ENCODE measurements at places on chromosomes 4 and X.

DNA sequence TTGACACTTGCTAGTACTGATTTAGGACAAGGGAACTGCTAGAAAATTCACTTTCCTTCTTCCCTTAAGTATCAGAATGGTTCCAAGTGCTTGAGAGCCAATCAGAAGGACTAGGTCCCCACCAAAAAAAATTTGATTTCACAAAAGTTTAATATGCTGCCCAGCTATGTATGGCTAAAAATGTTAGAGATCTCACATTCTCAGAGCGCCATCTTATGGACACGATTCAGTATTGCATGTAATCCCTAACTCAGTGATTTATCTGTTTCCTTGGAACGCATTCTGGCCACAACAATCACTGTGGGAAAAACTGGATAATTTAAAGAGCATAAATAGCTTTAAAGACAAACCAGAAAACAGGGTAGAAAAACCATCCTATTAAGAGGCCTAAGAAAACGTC, 255.1 kb upstream of the GPC4 start:
- no peak for DNase-seq

DNA sequence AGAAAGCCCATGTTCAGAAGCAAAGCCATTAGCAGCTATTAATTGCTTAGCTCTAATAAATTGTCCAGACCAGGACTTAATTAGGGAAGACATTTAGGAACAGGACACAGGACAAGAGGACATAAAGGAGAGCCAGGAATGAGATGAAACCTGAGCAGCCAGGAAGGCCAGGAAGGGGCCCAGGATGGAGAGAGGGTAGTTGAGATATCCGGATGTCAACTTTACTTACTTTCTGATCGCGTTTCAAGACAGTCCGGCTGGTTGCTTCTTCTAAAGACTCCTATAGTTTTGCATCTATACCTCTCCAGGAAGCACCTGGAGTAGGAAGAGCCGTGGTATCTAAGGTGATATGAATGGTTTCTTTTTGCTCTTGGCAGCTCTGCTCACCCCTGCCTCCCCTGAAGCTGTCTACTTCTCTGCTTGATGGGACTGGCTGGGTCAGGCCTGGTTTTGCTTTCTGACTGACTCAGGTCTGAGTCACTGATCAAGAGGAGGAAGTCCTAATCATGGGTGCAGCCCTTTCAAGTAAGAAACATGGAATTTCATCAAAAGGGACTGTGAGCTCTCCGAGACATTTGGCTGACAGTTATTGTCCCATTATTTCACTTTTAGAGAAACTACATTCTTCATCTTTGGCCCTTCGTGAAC, 733.3 kb downstream of the RPA4 start:
- no peak for DNase-seq

DNA sequence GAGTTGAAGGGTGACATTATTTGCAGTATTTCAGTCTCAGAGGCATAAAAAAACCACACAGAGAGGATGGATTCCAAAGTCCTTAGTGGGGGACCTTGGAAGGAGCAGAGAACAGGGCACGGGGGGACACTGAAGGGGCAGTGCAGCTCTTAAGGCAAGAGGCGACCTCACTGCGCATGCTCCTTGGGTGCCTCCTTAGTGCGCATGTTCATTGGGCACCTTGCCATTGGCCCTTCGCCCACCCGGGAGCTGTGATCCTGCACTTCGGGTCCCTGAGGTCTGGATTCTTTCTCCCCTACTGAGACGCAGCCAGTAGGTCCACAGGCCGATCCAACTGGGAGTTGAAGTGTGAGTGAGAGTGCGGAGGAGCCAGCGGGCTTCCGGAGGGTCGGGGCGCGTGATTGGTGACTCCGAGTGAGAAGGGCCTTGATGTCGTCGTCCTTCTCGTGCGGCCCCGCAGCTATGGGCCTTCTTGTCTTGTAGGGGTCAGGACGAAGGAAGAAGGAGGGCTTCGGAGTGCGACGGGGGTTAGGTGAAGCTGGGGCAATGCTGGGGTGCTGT, at the start of gene XAGE5:
TSS of gene XAGE5 (plus strand) at position 223 of the 561 bp plus-strand sequence. CDS start 1,280 bp downstream, outside the sequence.
- DNase-seq, result no peak

DNA sequence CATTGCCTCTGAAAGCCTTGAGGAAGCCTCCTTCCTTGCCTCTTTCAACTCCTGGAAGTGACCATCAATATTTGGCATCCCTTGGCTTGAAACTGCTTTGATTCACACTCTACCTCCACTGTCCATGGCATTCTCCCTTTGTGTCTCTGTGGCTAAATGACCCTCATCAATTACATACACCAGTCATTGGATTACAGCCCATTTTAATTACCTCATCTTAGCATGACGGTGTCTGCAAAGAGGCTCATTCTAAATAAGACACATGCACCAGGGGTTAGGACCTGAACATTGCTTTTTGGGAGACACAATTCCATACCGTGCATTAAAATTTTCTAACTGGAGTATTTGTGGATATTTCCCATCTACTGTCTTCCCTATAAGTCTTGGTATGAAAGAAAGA, 60.7 kb upstream of the FAM9A start:
- no peak for DNase-seq

DNA sequence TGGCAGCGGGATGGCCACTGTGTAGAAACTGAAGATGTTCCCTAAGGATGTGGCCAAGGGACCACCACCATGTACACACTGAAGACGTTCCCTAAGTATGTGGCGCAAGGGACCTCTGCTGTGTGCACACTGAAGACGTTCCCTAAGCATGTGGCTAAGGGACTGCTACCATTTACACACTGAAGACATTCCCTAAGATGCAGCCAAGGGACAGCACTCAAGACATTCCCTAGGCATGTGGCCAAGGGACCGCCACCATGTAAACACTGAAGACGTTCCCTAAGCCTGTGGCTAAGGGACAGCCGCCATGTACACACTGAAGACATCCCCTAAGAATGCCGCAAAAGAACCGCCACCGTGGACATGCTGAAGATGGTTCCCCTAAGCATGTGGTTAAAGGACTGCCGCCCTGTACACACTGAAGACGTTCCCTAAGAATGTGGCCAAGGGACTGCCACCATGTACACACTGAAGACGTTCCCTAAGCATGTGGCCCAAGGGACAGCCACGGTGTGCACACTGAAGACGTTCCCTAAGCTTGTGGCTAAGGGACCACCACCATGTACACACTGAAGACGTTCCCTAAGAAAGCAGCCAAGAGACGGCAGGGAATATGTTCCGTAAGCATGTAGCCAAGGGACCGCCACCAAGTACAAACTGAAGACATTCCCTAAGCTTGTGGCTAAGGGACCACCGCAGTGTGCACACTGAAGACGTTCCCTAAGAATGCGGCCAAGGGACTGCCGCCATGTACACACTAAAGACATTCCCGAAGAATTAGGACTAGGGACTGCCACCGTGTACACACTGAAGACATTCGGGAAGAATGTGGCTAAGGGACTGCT, 43.3 kb downstream of the DHRSX start:
- DNase-seq, result no peak

GRCh38 chr4:155705664-155706063, 39.0 kb downstream of the GUCY1A1 start:
- DNase-seq, result no peak

GRCh38 chr4:646460-646859, 21.1 kb downstream of the PDE6B start:
- DNase-seq, result no peak

DNA sequence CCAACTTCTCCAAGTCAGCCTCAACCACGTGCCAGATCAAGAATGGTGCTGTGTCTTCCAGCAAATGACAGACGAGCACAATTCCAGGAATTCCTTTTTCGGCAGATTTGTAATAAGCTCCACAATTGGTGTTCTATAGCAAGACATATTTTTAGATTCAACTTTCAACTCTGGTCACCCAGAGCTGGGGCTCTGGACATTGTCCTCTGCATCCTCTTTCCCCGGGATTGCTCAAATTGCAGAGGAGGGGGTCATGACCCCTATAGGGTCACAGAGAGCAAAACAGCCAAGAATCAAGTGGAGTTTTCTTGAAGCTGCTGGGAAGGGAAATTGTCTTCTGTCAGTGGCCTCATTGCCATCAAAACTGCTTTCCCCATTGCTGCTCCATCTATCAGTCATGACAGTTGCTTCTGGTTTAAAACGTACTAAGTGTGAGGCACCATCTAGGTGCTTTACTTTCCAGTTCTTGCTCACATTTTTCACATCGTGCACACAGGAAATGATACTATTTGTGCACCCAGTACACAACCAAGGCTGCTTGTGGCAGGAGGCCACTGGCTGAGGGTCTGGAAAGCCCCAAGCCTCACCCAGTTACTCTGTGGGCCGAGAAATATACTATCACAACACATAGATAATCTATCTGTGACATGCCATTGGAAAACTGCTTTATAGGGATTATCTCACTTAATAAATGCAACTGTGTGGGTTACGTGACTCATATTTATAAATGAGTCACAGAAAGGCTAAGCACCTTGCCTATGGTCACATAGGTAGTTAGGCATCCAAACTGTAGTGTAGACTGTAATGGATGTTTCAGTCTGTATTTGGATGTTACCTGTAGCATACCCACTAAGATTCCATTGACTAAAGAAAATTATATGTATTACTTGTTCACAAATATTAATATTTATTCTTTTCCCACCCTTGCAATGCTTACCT, 91.7 kb upstream of the PHOX2B start:
- no peak for DNase-seq

- peak; percentile 37 for DNase-seq
Observed at GRCh38 chrX:71618303-71618721, at the start of gene CXCR3. Gene CXCR3 (minus strand): TSS chrX:71618511. CDS start chrX:71618449, 62 bp downstream.

DNA sequence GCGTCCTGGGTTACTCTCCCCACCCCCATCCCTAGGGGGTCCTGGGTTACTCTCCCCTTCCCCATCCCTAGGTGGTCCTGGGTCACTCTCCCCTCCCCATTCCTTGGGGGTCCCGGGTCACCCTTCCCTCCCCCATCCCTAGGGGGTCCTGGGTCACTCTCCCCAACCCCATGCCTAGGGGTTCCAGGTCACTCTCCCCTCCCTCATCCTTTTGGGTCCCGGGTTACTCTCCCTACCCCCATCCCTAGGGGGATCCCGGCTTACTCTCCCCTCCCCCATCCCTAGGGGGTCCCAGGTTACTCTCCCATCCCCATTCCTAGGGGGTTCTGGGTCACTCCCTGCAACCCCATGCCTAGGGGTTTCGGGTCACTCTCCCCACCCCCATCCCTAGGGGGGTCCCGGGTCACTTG, 1.5 kb downstream of the ASMTL start:
- DNase-seq, result peak; percentile 9

- no peak for DNase-seq
Observed at GRCh38 chr4:85697854-85698253, 222.9 kb downstream of the ARHGAP24 start.

All from T-helper 1 cell (primary cell).